Midbrain (tissue), 1 donor: ENCODE measurements at places on chromosomes 5 and 9.

GRCh38 chr5:17021602-17021932 is 85.5 kb upstream of the MYO10 start:
- DNase-seq: no peak

GRCh38 chr9:125965477-125965876 is 218.3 kb downstream of the PBX3 start:
- DNase-seq: no peak

DNA sequence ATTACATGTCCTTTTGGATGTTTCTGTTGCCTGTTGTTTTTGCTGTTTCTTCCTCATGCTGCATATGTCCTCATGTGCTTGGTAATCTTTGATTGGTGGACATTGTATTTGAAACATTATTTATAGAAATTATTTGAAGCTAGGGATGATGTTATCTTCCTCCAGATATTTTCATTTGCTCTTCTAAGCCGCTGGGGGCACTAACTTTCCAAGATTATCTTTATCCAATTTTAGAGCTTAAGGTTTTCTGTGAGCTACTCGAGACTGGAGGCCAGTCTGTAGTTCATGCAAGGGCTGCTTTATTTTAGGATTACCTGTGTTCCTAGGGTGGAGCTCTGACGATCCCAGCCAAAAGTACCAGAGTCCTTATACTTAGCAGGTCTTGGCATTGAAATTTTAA is 40.9 kb downstream of the STX17 start:
- DNase-seq: no peak

- no peak for DNase-seq
These were observed 279.8 kb downstream of the FSTL4 start for GRCh38 chr5:133332439-133333024.

GRCh38 chr5:75547812-75548211 is 36.1 kb downstream of the POLK start:
- DNase-seq: no peak

DNA sequence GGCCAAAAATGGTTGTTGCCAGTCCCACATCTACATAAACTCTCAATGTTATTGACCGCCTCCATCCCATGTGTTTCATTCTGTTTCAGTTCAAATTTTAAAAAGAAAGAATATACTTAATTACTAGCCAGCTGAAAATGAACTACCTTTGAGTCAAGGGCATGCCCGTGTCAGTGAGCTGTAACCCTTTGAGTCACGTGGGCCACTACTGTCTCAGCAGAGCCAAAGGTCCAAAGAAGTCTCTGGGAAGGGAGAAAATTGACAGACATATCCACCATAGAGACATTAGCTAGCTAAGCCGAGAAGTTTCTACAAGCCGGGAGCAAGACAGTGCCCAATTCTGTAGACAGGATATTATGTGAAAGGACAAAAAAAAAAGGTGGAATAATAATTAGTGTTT is 59.7 kb downstream of the NIM1K start:
- no peak for DNase-seq

DNA sequence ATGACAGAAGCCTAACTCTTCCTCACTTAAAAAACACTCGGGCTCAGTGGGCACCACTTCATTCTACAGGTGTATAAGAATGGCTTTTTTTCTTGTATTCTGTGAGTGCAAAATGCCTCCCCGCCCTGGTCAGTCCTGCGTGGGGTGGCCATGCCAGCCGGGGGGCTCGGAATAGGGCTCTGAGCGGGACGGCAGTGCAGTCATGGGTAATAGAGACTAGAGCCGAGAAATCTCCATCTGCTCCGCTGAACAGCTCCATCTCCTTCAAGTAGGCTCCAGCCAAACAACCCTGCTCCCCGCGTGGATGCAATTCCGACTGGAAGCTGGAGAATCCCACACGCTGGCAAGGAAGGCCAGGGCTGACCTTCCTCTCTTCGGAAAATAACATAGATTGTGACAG is 317.0 kb upstream of the IRX4 start:
- no peak for DNase-seq

DNA sequence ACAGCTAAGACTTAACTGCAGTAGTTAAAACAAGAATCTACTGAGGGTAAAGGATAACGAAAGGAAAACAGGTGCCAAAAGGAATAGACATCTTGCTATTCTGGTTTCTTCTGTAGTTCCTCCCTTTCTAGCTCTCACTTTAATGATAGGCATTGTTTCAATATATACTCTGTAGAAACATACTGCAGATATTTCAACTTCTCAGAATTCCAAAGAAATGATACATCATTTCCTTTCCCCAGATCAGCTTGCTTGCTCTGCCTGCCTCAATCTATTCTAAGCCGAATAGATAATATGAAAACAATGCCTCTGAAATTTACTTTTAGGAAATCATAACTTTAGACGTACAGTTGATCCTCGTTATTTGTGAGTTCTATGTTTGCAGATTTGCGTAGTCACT is 46.3 kb downstream of the ACO1 start:
- no peak for DNase-seq

DNA sequence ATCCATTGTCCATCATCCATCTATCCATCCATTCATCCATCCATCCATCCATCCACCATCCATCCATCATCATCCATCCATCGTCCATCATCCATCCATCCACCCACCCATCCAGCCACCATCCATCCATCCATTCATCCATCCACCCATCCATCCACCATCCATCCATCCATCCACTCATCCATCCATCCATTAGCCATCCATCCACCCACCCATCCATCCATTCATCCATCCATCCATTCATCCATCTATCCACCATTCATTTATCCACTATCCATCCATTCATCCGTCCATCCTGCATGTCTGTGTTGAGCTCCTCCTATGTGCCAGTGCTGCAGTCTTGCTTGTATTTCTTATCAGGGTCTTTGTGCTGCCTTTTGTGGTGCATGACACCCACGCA is 44.2 kb downstream of the COL5A1 start:
- no peak for DNase-seq

GRCh38 chr9:36572515-36573418 is at the start of gene MELK:
MELK (plus strand) TSS chr9:36572895; CDS start chr9:36581682, 8,787 bp downstream.
- peak; percentile 52 for DNase-seq

- no peak for DNase-seq
These were observed 82.0 kb downstream of the WNK2 start for GRCh38 chr9:93265972-93266371.

DNA sequence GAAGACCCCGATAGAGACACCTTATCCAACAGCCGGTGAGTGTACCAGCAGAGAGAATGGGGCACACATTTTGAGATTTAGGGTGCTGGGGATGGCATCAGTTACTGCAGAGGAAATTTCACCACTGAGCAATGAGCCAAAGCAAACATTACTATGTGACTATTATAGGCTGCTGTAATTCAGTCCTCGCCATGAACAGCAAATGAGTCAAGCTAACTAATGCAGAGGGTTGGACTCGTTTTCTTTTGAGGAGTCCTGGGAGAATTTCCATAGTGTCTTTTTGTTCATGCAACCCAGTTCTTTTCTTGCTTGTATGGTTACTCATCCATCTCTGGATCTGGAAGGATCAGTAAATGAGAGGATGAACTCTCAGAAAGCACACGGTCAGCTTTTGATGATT is 323.8 kb downstream of the PSAT1 start:
- DNase-seq: no peak

DNA sequence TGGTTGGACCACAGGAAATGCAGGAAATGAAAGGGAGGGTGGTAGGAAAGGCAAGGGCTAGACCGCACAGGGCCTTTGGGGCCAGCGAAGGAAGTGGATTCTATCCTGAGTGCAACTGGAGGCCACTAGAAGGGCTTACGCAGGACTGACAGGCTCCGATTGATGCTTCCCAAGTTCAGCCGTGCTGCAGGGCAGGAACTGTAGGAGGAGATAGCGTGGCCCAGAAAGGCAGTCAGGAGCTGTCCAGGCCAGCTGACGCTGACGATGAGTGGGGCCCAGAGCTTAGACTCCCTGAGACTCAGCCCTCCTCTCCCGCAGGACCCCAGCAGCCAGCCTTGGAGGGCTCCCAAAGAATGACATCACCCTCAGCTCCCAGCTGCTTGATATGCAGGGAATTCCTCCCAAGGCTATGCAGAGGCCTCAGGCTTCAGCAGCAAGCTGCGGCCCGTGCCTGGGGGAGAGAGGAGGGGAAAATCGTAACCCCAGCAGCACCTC is 48.8 kb downstream of the KCNIP1 start:
- DNase-seq: peak; percentile 81

DNA sequence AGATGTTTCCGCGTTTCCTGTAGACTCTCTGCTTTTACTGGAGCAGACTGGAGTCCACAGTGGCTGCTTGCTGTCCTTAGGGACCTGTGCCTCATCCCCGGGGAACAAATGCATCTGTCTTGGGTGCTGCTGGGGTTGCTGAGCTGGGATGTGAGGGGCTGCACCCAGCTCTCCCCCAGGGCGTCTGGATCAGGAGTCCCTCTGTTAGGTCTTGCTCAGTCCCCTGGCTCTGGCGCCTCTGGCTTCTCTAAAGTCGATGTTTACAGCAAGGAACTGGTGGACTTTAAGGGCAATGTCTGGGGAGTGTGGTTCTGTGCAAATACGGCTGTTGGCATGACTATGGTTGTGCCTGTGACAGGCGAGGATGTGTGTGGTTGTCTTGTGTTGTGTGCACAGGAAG is 91.4 kb downstream of the CACNA1B start:
- no peak for DNase-seq

GRCh38 chr5:64646169-64646568 is 44.1 kb upstream of the SHISAL2B start:
- DNase-seq: no peak

DNA sequence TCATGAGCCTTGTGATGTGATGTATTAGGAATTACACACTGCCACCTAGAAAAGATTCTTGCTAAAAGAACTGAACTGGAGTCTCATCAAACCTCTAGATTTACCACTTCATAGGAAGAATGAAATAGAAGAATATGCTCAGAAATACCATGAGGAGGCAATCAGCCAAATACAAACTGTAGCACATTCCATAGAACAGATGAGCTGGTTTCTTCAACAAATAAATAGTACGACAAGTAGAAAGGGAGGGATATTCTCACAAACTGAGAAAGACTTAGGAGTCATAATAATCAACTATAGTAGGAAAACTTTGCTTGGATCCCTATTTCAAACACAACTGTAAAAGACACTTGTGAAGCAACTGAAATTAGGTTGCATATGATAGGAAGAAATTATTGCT is 15.4 kb downstream of the PLGRKT start:
- no peak for DNase-seq

DNA sequence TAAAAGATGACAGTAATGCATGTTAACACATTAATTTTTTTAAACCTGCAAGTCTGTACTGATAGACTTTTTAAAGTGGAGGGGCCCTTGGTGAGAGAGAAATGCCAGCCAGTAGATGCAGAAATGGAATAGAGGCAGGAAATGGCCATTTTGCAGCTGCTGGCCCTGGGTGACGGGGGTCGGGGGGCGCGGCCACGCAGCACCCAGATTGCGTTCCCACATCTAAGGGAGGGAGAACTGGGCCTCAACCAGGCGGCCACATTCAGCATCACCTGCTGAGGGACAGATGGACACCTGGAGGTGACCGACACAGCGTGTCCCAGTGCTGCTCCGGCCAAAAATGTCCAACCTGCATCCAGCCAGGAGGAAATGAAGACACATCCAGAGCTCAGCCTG is 6.3 kb upstream of the CLIC3 start:
- DNase-seq: no peak

- DNase-seq: no peak
These were observed 270.4 kb downstream of the ENC1 start for GRCh38 chr5:74370168-74370567.

GRCh38 chr9:84212246-84212645 is 128.3 kb downstream of the SLC28A3 start:
- DNase-seq: no peak

DNA sequence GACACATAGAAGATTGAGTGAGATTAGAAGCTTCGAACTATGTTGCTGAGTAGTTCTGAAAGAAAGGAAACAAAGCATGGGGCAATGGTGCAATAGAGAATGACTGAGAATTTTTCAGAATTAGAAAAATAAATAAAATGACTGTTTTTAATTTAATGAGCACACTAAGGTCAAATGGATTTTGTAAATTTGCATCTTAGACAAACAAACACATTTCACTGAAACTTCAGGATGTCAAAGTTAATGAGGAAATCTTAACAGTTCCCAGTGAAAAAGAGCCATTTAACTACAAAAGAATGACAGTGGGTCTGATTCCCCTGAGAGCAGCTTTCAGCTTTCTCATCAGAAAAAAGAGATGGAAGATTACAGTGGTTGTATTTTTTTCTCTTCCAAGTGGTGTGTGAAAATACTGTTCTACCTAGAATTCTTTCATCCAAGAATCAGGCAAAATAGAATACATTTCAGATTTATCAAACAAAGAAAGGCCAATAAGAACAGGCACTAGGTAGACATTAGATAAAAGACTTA is 591.9 kb downstream of the SEMA5A start:
- no peak for DNase-seq

DNA sequence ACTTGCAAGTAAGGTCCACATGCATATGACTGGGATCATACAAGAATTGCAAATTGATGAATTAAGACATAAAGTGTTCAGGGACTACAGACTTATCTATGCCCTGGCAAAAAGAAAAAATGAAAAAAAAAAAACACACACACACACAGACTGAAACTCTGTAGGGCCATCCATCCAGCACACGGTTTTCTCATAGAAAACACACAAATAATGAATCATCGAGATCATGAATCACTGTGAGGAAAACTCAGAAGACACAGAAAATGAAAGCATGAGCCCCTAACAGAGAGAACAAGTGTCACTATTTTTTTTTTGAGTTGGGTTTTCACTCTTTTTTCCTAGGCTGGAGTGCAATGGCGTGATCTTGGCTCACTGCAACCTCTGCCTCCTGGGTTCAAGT is 185.2 kb downstream of the IRX2 start:
- DNase-seq: no peak

DNA sequence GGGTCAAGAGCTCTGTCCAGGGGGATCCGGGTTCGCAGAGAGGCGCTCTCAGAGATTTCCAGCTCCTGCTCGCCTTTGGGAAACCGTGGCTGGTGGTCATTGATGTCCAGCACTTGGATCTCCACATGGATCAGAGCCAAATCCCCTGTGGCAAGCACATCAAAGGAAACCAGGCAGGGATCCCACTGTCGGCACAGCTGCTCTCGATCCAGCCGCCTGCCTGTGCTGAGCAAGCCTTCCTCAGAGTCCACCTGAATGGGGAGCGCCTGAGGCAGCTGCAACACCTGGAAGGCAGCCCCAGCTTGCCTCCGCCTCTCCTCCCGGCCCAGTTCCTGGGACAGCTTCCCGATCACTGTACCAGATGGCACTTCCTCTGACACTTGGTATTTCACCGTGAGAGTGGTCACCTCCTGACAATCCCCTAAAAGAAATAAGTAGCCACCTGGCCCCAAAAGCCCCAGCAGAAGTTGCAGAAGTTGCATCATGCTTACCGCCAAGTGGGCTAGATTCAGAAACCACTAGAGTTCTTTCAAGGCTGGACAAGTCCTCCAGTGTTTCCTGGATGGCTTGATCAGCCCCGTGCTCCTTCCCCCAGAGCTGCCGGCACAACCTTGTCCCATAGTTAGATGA is 520 bp downstream of the PCDH12 start:
- no peak for DNase-seq

GRCh38 chr5:127342364-127342763 is 51.8 kb downstream of the MEGF10 start:
- no peak for DNase-seq

DNA sequence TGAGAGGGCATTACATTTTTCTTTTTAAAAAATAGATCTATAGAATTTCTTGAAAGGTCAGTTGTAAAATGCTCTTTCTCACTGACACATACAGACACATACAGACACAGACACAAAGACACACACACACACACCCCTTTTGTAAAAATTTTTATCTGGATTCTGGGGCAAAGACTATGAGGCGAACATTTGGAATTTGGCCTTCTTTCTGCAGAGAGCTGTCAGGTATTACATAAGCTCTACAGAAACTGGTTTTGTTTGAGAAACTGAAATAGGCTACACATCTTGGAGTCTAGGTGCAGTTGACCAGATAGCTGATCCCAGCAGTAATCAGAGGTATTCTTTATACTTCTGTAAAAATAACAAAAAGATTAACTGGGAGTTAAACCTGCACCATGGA is 315.9 kb upstream of the RPS23 start:
- peak; percentile 4 for DNase-seq
